Smooth muscle cell of the pulmonary artery (primary cell): ENCODE measurements at places on chromosomes 1 and 21. TPM values are rescaled to one million over a fixed set of nuclear protein-coding genes. Genes with fewer than 3 reads are reported as not detected.

GPR25 gene
- not detected in 2 replicates for total RNA-seq

ZFP69B gene
- total RNA-seq = 1.8 and 3.7 TPM in 2 replicates

C2CD4D gene
- total RNA-seq = not detected in 2 replicates

CD53 gene
- total RNA-seq = not detected in 2 replicates

CITED4 gene
- total RNA-seq = 3.5 and 8.6 TPM in 2 replicates
